ENCODE measurements at places on chromosomes 12 and 14. TPM values are rescaled to one million over a fixed set of nuclear protein-coding genes. Genes with fewer than 3 reads are reported as not detected.

Gene RERG
- 1.6 TPM for total RNA-seq

Gene TDRD9
- total RNA-seq, result 1.8 TPM

Gene CDH24
- 4.1 TPM for total RNA-seq

Gene RBM19
- 9.6 TPM for total RNA-seq

Gene DEPDC4
- not detected for total RNA-seq

Gene RD3L
- not detected for total RNA-seq

Gene TEX22
- total RNA-seq, result not detected

Gene FLVCR2
- 3.8 TPM for total RNA-seq

Gene IFT81
- 3.9 TPM for total RNA-seq

Gene NELL2
- total RNA-seq, result not detected

All from cardiac atrium fibroblast (primary cell).